ENCODE measurements at places on chromosomes 1 and 21.
A peak's percentile ranks its signal among the peaks of the same experiment; 100 is the strongest.

GRCh38 chr1:42801832-42802473 is 15.0 kb upstream of the ERMAP start:
- DNase-seq = peak; percentile 54

DNA sequence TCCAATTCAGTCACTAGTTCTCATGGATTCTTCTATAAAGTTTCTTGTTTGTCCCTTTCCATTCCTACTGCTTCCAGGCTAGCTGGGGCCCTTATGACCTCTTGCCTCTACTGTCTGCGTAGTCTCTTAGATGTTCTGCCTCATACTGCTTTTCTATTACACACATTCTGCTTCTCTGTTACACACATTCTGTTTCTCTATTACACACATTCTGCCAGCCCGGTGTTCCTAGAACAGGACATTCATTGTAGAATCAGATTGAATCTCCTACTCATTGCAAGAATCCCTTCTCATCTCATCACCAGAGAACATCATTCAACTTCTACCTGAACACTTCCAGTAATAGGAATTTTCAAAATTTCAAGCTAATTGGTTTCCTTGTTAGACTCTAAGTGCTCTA is 69.3 kb upstream of the QSOX1 start:
- DNase-seq = no peak

DNA sequence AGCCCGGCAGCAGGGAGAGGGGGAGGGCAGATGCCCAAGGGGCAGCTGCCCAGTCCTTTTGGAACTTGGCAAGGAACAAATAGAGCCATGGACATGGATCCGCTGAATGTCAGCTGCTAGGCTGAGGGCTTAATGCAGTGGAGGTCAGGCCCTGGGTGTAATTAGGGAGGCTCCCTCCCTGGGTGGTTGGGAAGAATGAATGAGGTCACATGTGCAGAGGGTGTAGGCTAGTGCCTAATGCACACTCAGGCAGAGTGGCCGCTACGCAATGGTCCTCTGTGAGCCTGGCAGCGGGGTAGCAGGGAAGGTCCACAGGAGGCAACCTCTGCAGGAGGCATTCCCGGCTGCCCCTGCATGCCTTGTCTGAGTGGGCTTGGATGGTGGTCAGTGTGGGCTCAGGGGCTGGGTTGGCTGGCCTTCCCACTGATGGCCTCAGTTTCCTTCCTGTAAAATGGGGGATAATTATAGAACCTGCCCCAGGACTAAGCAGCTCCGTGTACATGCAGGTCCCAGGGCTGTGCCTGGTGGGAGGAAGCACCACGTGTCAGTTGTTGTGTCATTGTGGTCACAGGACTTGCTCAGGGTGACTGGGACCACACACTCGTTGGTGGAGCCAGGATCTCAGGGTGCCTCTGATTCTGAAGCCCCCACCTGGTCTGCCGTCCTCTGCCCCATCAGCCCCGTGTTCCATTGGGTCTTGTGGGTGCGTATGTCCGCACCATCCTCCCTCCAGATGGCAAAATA is 81.6 kb upstream of the ACTL8 start:
- DNase-seq = no peak

- peak; percentile 37 for DNase-seq
Measured at GRCh38 chr1:51877434-51878307, 856 bp downstream of the NRDC start.

GRCh38 chr21:25903607-25904006 is 168.8 kb downstream of the GABPA start:
- no peak for DNase-seq

GRCh38 chr1:12100071-12100470 is 37.0 kb downstream of the TNFRSF8 start:
- DNase-seq = no peak

DNA sequence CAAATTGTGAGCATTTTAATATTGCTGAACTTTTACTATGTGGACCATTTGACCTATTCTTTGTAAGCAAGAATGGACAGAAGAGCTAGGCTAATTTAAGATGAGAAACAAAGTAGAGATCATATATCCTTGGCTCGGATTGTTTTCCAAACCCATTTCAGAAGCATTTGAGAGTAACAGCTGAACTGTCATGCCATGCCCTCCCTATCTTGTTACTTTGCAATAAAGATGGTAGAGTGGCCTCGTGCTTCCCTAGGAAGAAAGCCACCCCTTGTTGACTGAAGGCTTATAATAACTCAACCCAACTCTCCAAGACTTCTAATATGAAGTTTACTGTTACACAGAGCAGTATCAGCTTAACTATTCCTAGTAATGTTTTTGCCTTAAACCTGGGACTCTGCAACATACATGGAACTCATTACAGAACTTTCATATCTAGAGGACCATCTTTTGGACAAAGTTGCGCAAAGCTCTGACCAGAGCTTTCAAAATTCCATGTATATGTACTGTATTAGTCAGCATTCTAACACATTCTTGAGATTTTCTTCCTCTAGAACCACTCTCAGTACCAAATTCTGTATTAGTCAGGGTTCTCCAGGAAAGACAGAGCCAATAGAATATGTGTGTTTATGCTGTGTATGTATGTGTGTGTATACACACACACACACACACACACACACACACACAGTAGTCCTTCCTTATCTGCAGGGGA is 68.7 kb downstream of the ADAMTS1 start:
- DNase-seq = peak; percentile 75

GRCh38 chr1:2372551-2373490 is 18.5 kb downstream of the MORN1 start:
- DNase-seq = no peak

DNA sequence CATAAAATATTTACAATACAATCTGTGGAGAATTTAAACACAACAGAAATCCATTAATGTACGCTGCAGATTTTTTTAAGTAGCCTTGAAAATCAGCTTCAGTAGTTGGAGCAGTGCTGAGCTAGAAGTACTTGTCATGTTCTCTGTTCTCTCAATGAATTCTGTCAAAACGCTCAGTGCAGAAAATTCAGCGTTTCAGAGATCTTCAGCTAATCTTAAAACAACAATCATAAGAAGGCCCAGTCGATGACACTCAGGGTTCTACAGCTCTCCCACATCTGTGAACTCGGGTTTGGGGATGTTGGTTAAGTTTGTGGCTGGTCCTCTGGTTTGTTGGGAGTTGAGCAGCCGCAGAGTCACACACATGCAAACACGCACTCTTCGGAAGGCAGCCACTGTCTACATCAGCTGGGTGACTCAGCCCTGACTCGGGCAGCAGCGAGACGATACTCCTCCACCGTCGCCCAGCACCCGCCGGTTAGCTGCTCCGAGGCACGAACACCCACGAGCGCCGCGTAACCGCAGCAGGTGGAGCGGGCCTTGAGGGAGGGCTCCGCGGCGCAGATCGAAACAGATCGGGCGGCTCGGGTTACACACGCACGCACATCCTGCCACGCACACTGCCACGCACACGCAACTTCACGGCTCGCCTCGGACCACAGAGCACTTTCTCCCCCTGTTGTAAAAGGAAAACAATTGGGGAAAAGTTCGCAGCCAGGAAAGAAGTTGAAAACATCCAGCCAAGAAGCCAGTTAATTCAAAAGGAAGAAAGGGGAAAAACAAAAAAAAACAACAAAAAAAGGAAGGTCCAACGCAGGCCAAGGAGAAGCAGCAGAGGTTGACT is 161.2 kb downstream of the RUNX1 start:
- DNase-seq = peak; percentile 97

- peak; percentile 42 for DNase-seq
Measured at GRCh38 chr21:30044447-30045064, 104.8 kb upstream of the GRIK1 start.

- no peak for DNase-seq
Measured at GRCh38 chr21:27466140-27466539, 499.3 kb upstream of the ADAMTS5 start.

DNA sequence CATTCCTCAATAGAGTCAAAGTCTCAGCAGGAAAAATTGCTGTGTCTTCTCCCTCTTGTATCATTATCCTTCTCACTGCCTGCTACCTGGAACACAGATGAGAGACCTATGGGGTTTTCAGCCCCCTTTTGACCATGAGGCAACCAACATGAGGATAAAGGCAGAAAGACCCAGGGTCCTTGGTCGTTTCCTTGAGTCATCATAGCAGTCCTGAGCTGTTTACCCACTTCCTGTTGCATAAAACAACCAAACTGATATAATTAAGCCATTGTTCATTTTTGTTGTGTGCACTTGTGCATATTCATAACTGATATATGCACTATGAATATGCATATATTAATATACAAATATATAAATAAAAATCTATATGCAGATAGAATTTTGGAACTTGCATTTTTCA is 188.3 kb upstream of the MAP1LC3C start:
- no peak for DNase-seq

DNA sequence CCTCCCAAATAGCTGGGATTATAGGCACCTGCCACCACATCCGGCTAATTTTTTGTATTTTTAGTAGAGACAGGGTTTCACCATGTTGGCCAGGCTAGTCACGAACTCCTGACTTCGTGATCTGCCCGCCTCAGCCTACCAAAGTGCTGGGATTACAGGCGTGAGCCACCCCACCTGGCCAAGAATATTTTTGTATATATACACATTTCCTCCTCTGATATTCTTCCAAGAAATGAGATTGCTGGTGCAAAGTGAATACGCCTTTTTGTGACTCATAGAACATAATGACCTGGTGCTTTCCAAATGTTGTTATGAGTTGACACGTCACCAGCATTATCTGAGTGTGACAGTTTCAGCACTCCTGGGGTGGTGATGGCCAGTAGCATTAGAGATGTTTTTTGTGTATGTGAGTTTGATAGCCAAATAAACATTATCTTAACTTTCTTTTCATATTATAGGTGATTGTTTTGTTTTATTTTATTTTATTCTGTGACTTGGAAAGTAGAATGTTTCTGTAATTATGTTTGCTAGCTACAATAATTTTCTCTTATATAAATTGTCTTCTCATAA is 54.9 kb downstream of the KCNK1 start:
- DNase-seq = peak; percentile 87

DNA sequence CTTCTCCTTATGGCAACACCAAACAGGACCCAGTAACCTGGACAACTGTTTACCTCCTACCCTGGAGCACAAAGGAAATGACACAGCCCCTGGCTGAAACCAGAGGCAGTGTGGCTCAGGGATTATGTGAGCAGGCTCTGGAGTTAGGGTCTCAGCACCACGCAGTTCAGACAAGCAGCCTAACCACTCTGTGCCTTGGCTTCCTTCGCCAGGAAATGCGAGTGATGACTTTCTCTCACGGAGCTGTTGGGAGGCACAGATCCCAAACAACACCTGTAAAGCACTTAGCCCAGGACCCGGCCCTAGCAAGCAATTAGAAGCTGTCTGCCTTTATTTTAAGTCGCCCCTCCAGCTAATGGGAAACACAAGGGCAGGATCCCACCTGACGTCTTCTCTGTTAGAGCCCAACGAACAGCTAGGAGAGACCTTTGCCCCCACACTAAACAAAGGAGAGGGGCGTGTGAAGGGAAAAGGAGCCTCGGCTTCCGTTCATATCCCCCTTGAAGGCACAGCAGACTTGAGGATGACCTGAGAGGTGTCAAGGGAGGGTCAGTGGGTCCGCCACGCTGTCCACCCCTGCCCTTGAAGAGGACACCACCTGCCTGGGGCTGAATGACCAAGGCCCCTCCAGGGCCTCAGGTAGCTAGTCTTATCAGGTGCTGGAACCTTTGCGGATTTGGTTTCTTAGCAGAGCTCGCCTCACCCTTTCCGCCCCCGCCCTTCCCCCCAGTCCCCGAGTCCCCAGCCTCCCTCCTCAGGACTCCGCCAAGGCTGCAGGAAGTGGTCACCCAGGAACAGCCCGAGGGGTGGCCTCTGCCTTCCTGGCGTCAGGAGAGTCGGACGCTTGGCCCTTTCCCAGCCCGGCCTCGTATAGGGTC is 860 bp downstream of the TMEM63A start:
- peak; percentile 30 for DNase-seq

DNA sequence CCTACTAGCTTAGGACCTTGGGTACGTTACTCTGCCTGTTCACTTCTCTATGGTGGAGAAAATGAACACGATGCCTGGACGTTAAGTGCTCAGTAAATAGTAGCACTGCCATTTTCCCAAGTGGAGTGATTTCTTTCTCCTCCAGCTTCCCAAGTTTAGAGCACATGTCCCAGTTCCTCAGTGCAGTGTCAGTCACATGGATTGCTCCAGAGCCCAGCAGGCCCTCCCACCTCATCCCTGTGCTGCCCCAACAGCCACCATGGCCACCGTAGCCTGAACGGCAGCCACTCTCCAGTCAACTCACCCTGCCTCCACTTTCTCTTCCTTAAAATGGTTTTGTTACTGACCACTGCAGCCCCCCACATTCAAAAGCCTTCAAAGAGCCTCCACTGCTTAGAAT is 8.5 kb downstream of the STMN1 start:
- DNase-seq = no peak

DNA sequence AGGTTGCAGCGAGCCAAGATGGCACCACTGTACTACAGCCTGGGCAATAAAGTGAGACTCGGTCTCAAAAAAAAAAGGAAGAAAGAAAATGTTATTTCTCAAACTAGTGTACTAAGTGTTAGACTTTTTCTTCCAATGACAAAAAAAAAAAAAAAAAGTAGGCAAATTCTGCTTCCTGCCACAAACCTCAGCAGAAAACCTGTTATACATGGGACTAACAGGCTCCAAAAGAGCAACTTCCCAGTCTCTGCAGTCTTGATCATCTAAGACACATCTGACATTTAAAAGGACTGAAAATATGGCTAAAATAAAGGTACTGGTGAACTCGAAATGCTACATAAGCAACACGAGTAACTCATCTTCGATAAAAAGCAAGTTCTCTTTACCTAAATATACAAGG is 59.6 kb downstream of the HSF2BP start:
- no peak for DNase-seq

DNA sequence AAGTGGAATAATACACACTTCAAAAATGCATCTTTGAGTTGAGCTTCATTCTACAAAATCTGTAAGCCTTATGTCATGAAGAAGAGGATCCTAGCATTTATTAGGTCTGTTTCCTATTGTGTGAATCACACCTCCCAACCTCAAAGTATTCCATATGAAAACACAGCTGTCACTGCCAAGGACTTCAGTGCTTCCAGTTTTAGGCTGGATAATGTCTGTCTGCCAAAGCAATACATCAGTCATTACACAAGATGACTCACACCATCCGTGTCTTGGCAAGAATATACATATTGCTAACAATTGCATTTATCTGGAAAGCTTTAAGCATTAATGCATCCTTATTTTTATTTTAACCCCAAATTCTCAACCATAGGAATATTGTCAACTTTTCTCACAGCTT is 125.7 kb upstream of the TMPRSS15 start:
- DNase-seq = peak; percentile 70

- no peak for DNase-seq
Measured at GRCh38 chr1:248775441-248775840, 19.9 kb upstream of the LYPD8 start.

All from fibroblast of mammary gland (primary cell).